ENCODE measurements at places on chromosomes 4 and X.

DNA sequence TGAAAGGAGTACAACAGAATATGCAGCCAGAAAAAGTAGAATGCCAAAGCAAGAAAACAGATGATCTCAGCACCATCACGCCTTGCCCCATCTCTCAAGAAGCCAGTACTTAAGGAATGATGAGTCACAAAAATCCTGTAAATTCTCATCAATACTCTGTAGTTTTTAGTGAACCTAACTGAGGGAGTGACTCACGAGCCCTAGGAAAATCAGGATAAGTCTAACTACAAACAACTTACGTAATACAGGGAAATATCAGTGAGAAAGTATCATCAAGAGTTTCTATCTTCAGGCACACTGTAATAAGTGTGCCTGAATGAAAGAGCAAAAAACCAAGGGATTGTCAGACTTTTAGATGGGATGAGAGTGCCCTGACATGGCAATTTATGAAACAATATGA is 644.4 kb downstream of the STPG2 start:
- no peak for DNase-seq

DNA sequence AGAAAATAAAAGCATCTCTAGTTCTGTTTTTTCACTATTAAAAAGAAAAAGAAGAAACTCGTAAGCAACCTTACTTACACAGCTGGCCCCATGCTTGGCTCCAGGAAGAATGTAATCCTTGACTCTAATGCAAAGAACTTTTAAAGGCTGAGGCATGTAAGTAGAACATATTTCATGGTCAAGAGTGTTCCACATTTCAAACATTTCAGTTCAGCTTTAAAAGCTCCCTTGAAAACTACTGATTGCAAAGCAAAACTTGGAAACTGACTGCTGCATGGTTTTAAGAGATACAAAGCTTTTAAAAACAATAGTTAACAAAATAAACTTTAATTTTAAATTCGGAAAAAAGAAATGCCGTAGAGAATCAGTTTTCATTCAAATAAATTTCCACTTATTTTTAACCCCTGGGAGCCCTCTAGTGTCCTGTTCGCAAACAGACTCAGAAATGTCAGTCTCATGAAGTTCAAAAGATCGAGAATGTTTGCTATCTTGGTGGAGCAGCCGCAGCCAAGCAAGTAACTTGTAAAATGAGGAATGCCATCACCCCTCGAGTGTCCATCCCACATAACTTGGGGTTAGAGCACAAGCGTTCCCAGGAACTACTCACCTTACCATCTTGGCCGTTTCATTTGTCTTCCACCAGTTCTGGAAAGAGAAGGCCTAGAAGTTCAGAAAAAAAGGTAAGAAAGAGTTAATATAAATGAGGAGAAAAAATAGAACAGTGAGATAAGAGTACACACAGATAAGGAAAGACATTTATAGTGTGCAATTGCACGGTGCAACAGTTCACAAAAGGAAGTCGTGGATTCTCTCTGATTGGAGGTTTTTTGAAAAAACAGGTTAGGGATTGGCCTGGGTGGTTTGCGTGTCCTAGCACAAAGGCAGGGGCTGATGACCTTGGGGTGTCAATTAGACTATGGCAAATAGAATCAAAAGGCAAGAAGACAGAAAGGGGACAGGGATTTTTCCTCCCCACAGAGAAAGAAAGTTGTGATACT is at the start of gene GASK1B:
Gene GASK1B, minus strand, starts transcription at position 765 of the 998 bp plus-strand sequence. CDS start 1,650 bp downstream, outside the sequence.
- DNase-seq = peak; percentile 11

DNA sequence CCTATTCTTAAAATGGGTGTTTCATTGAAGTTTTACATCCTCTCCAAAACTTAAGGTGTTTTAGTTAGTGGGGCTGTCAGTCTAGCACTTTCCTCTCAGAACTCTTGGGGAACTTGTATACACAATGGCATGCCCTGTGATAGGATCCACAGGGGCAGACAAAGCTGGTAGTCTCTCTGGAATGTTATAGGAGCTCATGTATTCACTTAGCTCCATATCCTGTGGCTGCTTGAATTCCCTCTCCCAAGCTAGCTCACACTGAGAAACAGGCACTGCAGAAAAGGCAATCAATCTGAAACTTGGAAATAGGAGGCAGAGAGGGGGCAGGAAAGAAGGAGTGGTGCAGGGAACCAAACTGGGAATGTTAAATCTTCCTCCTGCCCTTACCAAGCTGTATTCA is 26.3 kb upstream of the ARMCX2 start:
- DNase-seq = no peak

DNA sequence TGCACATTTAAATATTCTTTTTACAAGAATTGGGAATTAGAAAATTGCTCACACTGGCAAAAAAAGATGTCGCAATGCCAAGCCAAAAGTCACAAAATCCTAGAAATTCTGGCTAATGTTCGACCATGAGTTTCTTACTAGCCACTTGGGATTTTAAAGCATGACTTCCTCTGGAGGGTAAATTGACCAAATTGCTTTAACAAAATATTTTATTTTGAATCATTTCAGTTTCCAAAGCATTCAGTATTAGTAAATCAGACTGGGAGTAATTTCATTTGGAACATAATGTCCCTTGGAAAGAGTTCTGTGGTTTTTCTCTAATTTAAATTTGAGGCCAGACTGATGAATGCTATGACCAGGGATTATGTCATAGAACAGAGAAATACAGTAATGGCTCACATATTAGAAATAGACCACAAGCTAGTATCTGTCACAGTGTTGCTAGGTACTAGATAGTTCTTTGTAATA is 7.6 kb upstream of the CXCL5 start:
- DNase-seq = no peak

- no peak for DNase-seq
Measured at GRCh38 chrX:118174516-118175098, 58.0 kb upstream of the KLHL13 start.

Data from posterior cingulate gyrus (tissue), 11 donors.